Upper lobe of right lung (tissue), 1 donor: ENCODE measurements at places on chromosomes 1 and 21. TPM values are rescaled to one million over a fixed set of nuclear protein-coding genes. Genes with fewer than 3 reads are reported as not detected.

- DNase-seq: no peak
Measured at GRCh38 chr1:154747380-154747739, 122.7 kb downstream of the KCNN3 start.

DNA sequence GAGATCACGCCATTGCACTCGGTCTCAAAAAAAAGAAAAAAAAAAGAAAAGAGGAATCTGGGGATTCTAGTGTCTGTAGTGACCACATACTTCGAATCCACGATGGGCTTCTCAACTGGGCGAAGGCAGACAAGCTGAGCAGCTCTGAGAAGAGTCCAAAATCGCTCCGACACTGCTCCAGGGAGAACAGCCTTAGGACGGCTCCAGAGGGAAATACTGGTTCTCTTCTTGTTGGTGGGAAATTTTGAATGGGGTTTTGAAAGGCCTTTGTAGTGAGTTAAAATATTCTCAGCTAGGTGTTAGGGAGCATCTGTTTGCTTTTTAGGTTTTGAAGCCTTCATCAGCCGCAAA is 18.3 kb upstream of the HJV start:
- no peak for DNase-seq

DNA sequence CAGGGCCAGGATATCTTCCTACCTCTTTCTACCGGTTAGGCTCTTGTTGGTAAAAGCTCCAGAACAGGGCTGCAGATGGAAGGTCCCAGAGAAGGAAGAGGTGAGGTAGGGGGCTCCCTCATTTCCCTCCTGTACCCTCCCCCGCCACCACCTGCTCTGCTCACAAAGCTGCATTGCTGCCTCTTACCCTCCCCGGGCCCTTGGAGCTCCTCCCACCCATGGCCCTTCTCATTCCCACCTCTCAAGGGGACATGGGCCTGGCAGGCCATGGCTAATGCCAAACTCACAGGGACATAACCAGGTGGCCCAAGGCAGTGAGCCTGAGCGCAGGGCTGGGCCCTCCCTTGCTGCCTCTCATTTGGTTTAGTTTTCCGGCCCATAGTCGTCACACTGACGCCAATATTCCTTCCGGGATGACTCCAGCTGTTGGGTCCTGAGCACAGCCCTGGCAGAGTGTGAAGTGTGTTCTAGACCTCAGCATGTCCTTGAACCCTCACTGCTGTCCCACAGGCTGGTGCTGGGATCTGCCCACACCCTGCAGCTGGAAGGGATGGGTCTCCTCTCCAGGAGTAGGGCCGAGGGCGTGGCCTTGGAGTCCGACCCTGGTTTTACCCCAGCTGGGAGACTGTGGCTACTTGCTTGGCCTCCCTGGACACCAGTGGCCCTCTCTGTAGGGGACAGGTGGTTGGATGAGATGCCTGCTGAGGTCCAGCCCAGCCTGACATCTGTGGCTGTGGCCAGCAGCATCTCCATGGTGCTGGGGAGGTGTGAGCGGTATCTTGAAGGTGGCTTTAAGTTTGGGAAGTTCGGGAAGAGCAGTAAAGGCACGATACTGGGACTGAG is 104.6 kb downstream of the ARHGEF10L start:
- no peak for DNase-seq

Gene SPTA1
- total RNA-seq: not detected

Gene AIRE
- total RNA-seq: not detected

DNA sequence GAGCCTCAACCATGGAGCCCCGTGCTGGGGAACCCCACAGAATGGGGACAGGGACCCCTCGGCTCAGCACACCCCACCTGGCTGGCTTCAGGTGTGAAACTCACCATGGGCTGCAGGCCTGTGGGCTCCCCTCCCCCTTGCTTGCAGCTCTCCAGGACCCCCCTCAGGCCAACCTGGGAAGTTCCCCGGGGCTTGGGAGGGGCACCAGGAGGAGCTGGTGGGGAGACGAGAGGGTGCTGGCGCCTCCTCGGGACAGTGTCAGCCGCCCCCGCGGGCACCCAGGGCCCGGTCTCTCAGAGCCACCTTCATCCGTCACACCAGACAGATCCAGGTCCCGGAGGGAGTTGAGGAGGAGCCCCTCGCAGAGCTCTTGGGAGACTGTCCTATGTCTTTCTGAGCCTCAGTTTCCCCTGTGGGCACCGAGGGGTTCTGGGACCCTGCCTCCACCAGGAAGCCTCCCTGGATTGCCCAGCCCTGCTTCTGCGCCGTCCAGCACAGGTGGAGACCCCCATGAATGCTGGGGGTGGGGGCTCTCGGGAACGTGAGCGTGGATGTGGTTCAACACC is 657 bp upstream of the TNFRSF18 start:
- no peak for DNase-seq

DNA sequence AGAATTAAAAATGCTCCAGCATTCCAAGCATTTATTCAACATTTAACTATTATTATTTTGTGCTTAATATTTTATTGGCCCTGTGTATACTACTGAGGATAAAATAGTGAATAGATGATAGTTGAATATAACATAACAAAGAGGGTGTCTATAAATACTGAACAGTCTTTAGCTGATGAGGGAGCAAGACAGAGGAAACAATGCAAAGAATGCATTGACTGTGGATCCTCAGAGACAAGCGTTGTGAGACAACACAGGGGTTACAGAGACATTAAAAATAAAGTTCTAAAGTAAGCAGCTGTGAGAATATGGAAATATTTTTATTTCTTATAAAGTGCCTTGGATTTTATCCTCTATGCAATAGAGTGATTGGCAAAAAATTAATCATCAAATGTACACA is 1133.1 kb downstream of the PLA2G4A start:
- no peak for DNase-seq

Gene CGN
- total RNA-seq: 62.5 TPM

Gene HJV
- total RNA-seq: not detected

DNA sequence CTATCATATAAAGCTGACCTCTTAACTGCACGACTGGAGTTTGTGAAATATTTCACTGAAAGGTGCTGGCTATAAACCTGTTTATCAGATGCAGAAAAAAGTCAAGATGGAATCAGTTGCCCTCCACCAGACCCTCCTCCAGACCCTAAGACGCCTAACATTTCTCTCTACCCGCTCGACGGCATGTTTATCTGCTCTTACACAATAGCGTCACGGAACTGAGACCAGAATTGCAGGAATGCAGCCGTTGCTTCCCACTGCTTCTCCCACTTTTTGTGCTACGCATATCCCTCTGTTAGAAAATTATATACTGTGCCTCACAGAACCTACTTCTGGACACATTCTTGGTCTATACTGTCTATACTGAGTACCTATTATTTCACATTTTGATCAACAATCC is 28.2 kb upstream of the FAM131C start:
- DNase-seq: no peak

Gene TRPM2
- 10.0 TPM for total RNA-seq

Gene FLG2
- not detected for total RNA-seq

Gene LCE2C
- not detected for total RNA-seq

GRCh38 chr21:22758478-22758877 is 1760.3 kb downstream of the NCAM2 start:
- no peak for DNase-seq

DNA sequence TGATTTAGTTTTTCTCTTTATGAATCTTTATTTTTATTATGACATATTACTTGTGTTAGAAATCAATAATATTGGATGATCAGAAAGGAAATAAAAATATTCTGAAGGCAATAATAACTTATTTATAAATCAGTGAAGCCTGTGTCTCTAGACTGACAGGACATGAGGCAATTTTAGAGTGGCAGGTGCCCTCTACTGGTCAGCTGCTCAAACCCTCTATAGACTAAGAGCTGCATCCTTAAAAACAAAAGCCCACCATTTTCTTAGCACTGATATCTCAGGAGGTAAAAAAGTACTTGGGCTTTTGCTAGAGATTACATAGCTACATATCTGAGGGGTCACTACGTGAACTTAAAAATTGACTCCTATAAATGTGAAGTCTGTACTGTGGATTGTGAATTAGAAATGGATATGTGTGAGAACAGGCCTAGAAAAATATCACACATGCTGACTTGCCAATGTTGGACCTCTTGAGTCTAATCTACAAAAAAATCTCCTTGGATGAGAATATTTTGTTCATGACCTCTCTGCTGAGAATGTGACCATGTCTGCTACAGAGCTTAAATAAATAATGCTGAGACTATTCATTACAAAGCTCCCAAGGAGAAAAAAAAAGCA is 597.9 kb upstream of the ADAMTS5 start:
- DNase-seq: no peak

GRCh38 chr21:34526618-34527290 is 14.7 kb upstream of the KCNE1 start:
- DNase-seq: no peak

Gene ALX3
- total RNA-seq: not detected

DNA sequence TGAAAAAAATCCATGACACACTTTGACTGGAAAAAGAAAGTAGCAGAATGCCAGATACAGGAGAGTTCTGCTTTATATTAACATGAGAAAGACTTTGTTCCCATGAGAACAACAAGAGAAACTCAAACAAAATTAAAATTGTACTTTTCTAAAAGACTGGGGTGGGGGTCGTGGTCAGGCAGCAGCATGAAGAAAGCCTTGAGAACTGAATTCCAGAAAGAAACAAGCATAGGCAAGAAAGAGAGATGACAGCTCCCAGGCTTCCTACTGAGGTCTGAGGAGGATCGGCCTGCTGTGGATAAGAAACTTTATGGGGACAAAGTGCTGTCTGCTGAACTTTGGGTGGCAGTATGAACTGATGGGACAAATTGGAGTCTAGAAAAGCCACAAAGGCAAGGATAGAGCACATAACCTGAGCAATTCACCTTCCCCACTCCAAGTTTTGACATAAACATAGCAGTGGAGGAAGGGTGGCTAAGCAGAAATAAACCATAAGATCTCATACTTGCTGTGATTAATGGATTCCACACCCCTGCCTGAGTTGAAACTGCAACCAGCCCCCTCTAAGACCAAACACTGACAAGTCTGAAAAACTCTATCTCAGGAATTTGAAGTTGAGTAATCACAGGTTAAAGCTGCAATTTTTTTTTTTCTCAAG is 43.7 kb downstream of the COL6A1 start:
- DNase-seq: no peak

DNA sequence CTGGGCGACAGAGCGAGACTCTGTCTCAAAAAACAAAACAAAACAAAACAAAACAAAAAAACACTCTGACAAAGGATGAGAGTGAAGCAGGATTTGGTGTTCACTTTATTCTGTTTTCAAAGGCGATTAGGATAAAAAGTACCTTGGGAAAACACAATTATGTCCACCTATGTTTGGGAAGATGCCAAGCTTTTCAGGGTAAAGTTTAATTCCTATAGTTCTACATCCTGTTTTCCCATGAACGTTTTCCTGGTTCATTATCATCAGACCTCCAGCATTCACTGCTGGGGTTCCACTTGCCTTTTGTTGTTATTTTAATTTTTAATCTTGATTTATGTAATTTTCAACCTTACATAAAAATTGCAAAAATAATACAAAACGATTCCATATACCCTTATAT is 4.9 kb upstream of the NID1 start:
- no peak for DNase-seq

DNA sequence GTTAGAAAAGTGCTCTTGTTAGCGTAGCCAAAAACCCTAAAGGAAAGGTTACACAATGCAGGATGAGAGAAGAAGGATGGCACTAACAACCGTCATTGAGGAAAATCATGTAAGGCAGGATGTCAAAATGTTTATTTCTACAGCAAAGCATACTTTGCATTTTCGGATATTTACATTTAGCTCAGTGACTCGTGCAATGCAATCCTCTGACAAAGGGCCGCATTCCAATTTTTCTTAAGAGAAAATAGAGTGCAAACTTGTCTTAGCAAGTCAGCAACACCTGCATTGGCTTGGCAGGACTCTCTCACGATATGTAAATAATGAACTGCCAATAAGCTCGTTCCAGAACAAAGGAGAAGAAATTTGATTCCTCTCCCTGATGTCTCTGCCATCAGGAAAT is 33.3 kb downstream of the TIAM1 start:
- no peak for DNase-seq

DNA sequence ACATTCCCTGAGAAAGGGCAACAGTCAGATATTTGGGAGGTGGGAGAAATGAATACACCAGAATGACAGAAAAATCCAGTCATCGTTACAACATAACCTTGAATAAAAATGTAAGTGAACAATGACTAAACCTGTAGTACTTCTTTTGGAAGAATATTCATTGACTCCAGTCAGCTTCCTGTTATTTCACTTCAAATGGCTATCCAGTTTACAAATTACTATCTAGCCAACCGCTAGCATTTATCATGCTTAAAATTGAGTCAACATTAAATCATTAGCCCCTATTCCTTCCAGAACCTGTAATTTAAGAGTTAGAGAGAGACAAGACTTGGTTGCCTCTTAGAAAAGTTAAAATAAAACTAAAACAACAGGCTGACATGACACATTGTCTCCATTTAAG is 33.6 kb downstream of the WLS start:
- DNase-seq: no peak

DNA sequence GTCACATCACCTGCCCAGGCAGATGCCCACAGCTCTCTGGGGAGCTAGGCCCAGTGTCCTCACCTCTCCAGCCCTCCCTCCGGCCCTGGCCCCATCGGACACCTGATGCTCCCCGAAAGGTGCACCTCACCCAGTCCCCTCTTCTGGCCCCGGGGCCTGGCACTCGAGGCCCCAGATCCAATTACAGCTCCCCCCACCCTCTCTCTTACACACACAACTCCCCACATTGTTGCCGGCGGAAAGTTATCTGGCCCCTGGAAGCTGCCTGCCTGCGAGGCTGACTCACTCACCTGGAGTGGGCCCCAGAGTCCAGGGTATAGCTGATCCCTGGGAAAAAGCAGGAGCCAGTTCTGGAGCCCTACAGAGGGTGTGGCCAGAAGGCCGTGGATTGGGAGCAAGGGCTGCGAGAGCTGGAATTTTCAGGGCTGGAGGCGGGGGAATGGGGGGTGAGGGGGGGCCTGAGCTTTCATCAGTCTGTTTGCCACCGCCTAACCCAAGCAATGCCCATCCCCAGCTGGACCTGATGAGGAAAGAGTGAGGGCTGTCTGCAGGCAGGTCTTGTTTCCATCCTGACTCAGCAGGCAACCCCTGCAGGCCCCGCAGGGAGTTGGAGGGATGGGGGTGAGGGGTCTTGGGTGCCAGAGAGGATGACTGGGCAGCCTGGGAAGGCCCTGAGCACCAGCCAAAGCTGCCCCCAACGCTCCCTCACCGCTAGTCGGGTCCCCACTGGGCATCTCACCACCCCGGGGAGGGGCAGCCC is 948 bp downstream of the FBXO2 start:
- DNase-seq: no peak

Gene RNF187
- 88.8 TPM for total RNA-seq

Gene RHD
- not detected for total RNA-seq
